Stimulated activated CD4-positive, alpha-beta T cell treated with anti-CD3 and anti-CD28 coated beads, Interleukin-1b, Interleukin-23, amount 100 ng/mL, for 1 hour (primary cell): ENCODE measurements at places on chromosomes 1 and 21.

DNA sequence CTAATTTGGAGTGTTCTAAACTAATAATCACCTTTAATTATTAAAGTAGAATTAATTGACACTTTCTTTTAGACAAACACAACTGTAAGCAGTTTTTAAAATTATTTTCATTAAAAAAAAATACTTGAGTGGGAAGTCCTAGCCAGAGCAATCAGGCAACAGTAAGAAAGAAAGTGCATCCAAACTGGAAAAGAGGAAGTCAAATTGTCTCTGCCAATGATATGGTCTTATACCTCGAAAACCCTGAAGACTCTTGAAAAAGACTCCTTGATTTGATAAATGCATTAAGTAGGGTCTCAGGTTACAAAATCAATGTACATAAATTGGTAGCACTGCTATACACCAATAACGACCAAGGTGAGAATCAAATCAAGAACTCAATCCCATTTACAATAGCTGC lies 83.0 kb upstream of the GADD45A start:
- DNase-seq, result no peak

DNA sequence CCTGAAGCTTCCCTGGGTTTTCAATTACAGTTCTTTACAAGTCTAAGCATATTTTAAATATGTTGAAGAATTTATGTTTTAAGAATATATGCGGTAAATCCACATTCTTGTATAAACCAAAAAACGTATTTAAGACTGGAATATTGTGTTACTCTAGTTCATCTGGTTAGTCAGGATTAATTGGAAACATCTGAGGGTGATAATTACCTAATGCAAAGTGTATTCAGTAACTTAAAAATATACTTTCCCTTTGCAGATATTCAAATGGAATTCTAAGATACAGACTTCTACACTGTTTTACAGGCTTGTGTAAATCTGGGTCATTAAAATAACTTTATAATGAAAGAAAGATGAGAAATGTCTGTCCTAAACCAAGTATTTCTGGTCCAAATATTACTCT lies 302.0 kb downstream of the VAV3 start:
- no peak for DNase-seq

DNA sequence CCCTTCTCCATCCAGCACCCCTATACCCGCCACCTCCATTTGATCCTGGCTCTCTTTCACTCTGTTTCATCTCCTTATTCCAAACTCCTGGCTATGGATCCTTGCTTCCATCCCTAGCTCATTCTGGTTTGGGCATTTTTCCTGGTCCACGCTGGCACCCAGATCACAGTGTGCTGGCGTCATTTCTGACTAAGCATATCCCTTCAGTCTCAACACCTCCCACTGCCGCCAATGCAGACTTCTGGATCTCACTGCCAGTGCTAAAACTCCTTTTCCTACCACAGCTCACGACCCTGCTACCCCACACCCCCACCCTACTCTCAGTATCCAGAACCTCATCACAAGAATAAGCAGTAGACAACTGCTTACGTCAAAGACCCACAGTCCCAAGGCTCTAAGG lies 16.3 kb downstream of the SEC16B start:
- no peak for DNase-seq

DNA sequence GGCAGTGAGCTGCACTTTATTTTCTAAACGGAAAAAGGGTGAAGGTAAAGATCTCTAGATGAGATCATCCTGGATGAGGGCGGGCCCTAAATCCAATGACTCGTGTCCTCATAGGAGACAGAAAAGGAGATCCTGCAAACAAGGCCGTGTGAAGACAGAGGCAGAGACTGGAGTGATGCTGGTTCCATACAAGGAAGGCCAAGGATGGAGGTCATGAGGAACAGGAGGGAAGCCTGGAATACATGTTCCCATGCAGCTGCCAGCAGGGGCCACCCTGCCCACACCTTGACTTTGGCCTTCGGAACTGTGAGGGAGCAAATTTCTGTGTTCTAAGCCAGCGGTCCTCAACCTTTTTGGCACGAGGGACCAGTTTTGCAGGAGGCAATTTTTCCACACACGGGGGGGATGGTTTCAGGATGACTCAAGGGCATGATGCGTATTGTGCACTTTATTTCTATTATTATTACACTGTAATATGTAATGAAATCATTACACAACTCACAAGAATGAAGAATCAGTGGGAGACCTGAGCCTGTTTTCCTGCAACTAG lies 94.3 kb downstream of the PSMG1 start:
- no peak for DNase-seq

DNA sequence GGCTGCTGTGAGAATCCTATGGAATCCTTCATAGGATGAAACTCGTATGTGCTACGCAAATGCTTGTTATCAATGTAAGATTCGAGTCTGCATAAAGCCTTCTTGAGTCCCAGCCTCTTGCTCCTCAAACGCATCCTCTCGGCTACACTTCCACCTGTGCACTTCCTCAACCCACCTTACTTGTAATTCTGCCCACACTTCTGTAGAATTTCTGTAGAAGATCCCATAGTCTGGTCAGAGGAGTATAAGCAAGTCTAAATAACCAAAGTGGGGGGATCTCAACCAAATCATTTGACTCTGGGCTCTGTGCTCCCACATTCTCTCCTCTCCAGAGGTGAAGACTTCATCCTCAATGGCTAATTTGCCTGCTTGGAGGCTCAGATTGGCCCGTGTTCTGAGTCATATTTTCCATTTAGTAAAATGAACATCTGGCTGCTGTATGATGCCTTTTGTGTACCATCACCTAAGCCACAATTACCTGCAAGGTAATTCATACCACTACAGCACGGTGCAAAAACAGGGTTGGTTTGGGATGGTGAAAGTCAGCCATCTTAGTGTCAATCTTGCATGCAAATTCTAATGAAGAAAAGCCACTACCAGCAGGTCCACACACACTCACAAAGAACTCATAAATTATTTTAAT lies 63.2 kb downstream of the ITPKB start:
- no peak for DNase-seq

DNA sequence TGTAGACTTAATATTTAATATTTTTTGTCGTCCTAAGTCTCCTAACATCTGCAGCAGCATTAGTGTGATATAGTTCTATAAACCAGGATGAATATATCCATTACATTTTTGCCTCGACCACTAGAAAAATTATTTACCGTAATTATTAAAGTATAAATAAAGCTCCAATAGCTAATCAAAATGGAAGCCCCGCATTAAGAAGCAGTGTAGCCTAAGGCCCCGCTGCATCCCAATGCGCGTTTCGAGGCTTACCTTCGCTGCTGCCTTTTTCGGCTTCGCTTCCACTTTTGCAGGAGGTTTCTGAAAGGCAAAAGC lies 891 bp downstream of the HMGN1 start:
- no peak for DNase-seq

GRCh38 chr1:4622821-4623220 lies 31.6 kb upstream of the AJAP1 start:
- DNase-seq, result no peak

DNA sequence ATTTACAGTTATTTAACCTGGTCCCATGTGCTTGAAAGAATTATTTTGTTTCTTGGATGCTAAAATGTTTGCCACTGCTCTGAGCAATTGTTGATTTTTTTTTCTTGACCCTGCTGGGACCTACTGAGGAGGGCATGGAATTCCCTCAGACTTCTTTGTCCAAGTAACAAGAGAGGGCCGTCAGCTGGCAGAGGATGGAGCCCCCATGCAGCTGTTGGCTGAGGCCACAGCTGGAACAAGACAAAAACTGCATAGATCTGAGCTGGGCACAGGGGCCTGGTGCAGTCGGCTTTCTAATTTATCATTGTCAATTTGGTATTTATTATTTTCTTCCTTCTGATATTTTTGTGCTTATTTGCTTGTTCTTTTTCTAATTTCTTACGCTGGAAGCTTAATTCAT lies 39.6 kb upstream of the ABCG1 start:
- DNase-seq, result no peak

DNA sequence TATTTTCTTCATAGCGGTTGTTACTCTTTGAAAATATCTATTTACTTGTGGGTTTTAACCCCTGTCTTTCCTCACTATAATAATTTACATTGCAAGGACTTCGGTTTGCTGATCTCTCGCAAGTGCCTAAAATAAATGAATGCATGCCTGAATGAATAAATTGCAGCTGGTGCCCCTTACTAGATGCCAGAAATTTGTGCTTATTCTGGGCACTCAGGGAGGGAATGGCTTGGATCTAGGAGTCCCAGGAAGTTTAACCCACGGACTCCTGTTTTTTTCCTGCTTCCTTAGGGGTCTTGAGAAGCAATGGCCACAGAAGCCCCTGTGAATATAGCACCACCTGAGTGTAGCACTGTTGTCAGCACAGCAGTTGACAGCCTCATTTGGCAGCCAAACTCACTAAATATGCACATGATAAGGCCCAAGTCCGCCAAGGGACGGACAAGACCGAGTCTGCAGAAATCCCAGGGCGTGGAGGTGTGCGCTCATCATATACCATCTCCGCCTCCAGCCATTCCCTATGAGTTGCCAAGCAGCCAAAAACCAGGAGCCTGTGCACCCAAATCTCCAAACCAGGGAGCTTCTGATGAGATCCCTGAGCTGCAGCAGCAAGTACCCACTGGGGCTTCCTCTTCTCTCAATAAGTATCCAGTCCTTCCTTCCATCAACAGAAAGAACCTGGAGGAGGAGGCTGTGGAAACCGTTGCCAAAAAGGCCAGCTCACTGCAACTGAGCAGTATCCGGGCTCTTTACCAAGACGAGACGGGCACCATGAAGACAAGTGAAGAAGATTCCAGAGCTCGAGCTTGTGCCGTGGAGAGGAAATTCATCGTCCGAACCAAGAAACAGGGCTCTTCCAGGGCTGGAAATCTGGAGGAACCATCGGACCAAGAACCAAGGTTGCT lies 4.2 kb upstream of the PLA2G2C start:
- no peak for DNase-seq

- DNase-seq, result no peak
These were observed 51.2 kb upstream of the TNR start for GRCh38 chr1:175794586-175794985.

DNA sequence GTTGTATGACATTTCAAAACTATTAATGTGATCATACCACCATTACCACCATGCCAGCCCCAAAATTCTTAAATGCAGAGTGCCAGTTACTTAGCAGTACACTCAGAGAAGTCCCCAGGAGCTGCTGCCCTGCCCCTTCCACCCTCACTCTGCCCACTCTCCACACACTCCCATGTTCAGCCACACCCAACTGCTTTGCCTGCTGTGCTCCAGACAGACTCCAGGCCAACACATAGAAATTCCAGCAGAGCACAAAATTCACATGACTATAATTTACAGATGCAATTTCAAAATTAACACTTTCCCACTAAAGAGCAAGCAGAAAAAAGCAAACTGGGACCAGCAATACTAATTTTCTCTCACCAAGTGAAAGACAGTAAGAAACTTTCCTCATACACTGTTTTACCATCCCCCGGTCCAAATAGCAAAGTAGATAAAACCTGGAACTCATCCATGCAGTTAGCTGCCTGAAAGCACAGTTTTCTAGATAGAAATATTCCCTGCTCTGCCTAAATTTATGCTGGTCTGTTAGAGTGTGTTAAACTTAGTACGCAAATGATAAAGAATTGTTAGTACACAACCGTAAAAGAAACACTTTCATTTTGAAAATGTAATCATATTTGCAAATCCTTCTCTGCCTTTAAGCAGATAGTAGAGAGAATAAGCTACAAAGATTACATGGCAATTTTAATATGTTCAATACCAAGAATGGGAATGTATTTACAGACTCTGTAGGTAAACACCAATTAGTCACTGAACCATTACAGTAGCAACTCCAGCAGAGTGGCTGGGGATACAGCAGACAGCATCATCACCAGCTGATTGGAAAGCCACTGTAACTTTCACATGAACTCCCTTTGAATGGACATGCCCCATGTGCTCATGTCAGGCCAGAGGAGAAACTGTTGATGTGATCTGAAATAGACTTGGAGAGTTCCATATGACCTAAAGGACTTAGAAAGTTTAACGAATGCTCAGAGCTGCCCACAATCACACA lies 176.5 kb downstream of the VAV3 start:
- DNase-seq, result no peak

GRCh38 chr1:186799689-186800054 lies 29.1 kb upstream of the PLA2G4A start:
- DNase-seq, result no peak

- no peak for DNase-seq
These were observed 32.5 kb downstream of the SASS6 start for GRCh38 chr1:100100202-100100601.

DNA sequence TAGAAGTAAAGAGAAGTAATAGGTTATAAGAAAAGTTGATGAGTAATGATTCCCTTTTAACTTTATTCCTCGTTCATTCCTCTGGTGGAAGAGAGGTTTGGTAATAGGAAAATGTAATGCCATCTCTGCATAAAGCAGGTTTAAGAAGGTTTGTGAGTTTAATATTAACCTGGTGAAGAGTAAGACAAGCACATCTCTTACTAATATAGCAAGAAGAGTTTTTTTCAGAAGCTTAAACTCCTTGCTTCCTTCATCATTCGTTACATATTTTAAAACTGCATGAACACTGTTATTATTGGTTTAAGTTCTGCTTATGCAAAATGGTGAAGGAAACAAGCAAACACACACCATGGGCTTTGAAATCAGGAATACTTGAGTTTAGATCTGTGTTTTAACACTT lies 9.2 kb upstream of the PLA2G4A start:
- DNase-seq, result no peak

- no peak for DNase-seq
These were observed 110.3 kb downstream of the PTPN14 start for GRCh38 chr1:214441119-214441518.

- DNase-seq, result no peak
These were observed 34.8 kb upstream of the HSD3B1 start for GRCh38 chr1:119472080-119472818.

- no peak for DNase-seq
These were observed 116.8 kb downstream of the HHAT start for GRCh38 chr1:210445485-210445884.

GRCh38 chr1:186536273-186536890 lies 75.5 kb upstream of the PDC start:
- DNase-seq, result no peak

DNA sequence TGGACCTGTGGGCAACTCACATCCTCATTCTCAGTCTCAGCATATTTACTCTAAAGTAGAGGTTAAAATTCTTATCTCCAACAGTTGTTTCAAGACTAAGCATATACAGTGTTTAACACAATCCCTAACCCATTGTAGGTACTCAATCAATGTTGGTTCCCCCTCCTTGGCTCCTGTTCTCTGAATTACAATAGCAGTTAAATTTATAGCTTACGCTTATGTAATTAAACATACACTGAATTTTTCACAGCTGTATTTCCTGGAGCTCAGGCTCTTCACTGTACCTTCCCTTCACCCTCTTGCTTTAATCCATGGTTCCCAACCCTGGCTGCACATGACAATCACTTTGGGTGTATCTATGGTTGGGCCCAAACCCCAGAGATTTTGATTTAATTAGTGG lies 89.4 kb downstream of the LPAR3 start:
- no peak for DNase-seq
